Activated CD8-positive, alpha-beta memory T cell treated with anti-CD3 and anti-CD28 coated beads for 48 hours (primary cell): ENCODE measurements at places on chromosomes 11 and 22.

DNA sequence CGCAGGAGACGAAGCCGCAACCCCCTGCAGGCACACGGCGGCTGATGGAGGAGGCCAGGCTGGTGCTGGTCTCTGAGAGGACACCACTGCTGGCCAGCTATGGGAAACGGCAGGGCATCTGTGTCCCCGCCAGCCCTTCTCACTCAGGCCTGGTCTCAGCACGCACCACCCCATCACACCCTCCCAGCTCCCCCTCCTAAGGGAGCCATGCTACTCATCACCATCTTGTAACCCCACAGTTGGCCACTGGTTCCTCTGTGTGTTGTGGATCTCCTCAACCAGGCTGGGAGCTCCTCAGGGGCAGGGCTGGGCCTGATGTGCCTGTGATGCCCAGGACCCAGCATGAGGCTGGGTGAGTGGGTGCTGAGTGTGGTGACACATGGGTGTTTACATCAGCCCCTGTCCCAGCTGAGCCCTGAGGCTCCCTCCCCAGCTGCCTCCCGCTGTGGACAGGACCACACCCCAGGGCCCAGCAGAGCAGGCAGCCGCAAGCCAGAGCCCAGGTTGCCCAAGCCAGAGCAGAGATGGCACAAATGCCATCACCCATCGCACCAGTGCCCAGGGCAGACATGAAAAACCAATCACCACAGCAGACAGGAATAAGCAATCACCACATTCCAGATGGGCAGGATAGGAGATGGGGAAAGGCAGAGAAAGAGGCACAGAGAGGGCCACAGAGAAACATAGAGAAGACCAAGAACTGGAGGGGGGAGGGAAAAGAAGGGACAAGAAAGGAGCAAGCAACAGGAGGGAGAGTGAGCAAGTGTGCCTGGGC, 8.2 kb downstream of the ARVCF start:
- no peak for DNase-seq

DNA sequence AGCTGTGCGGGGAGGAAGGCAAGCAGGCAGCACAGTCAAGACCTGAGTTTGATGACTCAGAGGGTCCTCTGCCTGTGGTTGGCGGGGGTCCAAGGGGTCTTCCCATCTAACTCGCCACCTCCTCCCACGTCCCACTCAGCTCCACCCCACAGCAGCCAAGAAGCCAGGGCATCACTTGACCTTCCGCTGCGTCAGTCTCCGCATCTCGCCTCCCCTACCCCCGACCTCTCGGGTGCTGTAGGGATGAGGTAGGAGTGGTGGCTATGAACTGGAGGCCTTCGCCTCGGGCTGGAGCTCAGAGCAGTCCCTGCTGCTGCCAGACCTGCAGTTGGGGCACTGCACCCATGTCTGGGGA, 90.6 kb downstream of the CDKN1C start:
- no peak for DNase-seq

DNA sequence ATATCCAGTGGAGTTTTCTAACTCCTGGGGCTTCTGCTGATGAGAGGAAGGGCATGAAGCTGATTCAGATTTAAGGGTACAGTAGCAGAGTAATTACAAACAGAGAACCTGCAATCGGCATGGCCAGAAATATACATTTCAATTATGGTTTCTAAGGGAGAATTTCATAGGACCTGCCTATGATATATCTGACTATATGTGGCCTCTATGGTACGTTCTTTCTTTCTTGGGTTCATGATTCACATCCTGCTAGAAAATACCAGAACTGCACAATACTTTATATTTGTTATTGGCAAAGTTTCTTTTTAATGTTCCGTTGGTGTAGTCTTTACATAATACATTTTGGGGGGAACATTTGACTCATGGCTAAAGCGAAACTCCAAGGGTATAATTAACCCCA, 63.1 kb upstream of the TTC12 start:
- DNase-seq, result no peak

GRCh38 chr22:47153854-47154525, 391.5 kb downstream of the TBC1D22A start:
- DNase-seq, result no peak

GRCh38 chr11:24531528-24531927, 34.7 kb downstream of the LUZP2 start:
- DNase-seq, result no peak

DNA sequence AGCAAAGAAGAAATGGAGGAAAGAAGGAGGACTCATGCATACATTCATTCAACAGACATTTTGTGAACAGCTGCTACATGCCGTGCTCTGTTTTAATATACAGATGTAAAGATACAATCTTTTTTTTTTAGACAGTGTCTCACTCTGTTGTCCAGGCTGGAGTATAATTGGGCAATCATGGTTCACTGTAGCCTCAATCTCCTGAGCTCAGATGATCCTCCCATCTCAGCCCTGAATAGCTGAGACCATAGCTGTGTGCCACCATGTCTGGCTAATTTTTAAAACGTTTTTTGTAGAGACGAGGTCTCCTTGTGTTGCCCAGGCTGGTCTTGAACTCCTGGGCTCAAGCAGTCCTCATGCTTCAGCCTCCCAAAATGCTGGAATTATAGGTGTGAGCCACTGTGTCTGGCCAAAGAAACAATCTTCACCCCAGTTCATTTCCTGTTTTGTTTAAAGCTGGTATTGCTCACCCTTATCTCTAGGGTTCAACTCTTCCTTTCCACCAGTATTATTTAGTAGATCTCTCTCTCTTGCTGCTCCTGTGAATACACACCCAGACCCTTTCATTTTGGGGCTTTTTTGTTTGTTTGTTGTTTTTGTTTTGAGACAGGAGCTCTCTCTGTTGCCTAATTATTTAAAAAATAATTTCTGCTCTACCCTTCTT, 69.8 kb downstream of the RNF169 start:
- DNase-seq, result no peak

GRCh38 chr11:122813176-122813893, 25.0 kb upstream of the CRTAM start:
- no peak for DNase-seq

- no peak for DNase-seq
Observed at GRCh38 chr11:93291110-93291509, 39.4 kb upstream of the DEUP1 start.

DNA sequence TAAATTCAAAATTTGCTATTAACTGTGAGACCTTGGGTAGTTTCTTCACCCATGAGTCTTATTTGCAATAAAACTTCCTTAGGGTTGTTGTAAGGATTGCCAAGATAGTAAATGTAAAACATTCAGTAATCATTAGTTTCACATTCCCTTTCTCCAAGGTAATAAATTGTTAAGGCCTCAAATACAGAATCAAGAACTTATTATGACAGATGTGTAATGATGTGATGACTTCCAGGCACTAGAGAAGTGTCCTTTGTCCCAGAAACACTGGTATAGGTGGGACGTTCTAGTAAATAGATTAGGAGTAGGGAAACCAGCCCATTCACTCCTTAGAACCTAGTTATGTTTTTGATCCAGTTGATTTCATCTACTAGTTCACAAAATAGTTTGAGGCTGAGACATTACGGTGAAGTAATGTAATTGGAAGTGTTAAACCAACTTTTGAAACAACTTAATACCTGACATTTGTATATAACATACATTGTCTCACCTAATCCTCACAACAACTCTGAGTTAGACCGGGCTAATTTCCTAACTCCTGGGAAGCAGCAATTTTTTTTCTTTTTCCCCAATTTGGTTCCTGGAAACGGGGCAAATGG, 25.5 kb downstream of the CTNND1 start:
- DNase-seq, result no peak

DNA sequence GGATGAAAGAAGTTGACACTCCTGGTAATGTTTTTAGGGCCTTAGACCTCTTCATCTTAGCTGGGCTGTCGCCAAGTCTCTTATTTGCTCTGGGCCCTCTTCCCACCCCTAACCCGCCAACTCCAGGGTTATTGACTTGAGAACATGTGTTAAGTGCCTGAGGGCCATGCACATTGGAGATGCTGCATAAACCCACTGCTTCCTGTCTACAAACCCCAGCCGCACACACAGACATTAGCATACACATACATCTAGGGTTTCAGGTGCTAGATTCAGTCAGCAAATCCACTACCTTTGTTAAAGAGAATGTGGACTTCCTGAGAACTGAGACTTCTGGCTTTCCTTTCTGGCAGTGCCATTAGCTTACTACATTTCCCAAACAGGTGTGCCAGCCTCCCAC, 817 bp downstream of the PANX3 start:
- DNase-seq, result no peak

DNA sequence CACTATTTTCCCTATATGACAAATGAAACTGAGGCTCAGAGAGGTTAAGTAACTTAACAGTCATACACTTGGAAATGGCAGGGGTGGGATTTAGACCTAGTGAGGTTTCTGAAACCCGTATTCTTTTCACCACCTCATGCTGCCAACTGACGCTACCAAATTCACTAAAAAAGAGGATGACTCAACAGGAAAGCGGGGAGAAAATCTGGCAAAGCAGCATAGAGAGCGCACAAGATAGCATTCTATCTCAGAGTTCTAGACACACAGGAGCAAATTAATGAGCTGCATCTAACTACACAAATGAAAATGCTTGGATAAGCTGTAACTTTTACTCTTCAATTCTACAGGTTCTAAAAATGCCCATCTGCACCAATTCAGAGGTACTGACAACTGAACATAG, 136.4 kb downstream of the RBFOX2 start:
- no peak for DNase-seq

GRCh38 chr11:125952559-125952958, 6.7 kb downstream of the VSIG10L2 start:
- no peak for DNase-seq

GRCh38 chr11:92692826-92693546, 276.5 kb upstream of the MTNR1B start:
- no peak for DNase-seq
